ENCODE measurements at places on chromosomes 4 and X.

- no peak for DNase-seq
Observed at GRCh38 chr4:109691411-109691920, 11.8 kb downstream of the CASP6 start.

GRCh38 chr4:24260133-24260715 is 324.1 kb downstream of the DHX15 start:
- DNase-seq: no peak

- DNase-seq: no peak
Observed at GRCh38 chr4:151784706-151785105, 23.9 kb upstream of the GATB start.

- DNase-seq: no peak
Observed at GRCh38 chrX:4690521-4690920, 977.1 kb upstream of the PRKX start.

DNA sequence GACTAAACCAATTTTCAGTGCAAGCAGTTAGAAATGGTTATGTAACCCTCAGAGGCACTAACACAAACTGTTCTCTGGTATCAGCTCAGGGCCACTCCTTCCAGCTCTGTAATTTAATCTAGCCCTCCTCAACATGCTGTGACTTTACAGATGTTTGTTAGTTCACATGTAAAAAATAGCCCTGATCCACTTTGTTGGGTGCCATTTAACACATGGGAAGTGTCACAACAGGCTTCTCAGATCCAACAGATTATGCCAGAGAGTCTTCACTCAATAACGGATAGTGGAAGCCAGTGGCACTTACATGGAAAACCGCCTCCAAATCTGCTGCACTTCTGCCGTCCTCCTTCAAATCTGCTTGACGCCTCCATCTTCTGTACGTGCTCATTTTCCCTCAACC is 51.6 kb downstream of the ATP8A1 start:
- DNase-seq: no peak

DNA sequence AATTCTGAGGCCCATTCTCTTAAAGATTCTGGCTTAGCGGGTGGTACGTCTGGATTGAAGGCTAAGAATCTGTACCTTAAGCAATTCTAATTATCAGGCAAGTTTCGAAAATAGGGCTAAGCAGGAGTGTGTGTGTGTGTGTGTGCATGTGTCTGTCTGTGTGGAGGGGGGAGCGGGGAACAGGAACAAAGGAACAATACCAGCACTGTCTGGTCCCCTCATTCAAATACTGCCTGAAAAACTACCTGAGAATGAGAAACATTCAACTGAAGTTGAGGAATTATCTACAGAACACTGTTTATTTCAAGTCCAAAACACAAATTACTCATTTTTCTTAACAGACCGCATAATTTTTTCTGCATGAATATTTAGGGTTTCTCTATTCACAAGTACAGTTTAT is 18.6 kb downstream of the PGRMC2 start:
- no peak for DNase-seq

GRCh38 chrX:130097507-130098209 is 12.6 kb downstream of the ELF4 start:
- DNase-seq: peak; percentile 53

GRCh38 chr4:15469402-15470127 is at the start of gene CC2D2A:
Gene CC2D2A (plus strand): TSS chr4:15469882. CDS start chr4:15475933, 6,051 bp downstream.
- peak; percentile 7 for DNase-seq

GRCh38 chrX:155389634-155390033 is 7.7 kb downstream of the F8A2 start:
- DNase-seq: no peak

DNA sequence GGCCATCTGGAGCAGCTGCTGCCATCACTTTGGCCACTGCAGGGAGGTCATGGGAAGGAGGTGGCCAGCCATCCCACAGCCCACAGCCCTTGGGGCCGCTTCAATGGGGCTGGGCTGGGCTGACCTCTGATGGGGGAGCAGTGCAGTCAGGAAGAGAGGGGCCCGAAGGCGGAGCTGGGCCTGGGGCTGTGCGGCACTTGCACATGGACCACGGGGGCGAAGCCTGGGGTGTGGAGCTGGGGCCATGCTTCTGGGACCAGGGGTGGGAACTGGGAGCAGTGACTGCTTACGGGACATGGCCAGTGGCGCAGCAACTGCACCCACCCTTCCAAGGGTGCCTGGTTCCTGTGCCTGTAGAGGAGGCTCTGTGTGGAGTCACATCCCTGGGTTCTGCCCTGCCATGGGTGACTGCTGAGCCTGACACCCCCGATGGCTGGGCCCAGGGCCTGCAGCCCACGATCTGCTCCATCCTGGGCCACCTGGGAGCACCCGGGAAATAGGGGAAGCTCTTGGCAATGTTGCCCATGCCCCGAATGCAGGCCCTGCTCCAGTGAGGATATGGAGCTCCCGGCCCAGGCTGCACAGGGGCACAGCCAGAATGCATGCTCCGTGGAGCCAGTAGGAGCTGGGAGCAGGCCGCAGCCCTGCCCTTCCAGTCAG is 22.4 kb upstream of the SULT1B1 start:
- no peak for DNase-seq

DNA sequence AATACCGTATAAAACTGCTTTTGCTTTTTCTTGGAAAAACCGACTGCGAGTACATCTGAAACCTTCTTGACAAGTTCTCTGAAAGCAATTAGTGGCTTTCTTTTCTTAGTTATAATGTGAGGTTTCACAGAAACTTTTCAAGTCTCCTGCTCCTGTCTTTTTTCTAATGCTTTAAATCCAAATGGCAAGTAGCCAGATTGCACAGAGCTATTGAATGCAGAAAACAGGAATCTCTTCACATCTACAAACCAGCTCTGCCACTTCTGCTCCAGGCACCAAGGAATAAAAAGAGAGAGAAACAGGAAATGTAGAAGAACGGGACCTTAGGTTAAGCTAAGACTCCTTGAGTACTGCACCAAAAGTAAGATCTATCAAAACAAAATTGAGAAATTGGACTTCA is 267.3 kb upstream of the TET2 start:
- DNase-seq: no peak

- DNase-seq: no peak
Observed at GRCh38 chr4:7539659-7540058, 104.9 kb upstream of the PSAPL1 start.

All from NCI-H510A treated with DMSO at 0.1 percent for 48 hours (cell line).